ENCODE measurements at places on chromosomes 4 and X.

DNA sequence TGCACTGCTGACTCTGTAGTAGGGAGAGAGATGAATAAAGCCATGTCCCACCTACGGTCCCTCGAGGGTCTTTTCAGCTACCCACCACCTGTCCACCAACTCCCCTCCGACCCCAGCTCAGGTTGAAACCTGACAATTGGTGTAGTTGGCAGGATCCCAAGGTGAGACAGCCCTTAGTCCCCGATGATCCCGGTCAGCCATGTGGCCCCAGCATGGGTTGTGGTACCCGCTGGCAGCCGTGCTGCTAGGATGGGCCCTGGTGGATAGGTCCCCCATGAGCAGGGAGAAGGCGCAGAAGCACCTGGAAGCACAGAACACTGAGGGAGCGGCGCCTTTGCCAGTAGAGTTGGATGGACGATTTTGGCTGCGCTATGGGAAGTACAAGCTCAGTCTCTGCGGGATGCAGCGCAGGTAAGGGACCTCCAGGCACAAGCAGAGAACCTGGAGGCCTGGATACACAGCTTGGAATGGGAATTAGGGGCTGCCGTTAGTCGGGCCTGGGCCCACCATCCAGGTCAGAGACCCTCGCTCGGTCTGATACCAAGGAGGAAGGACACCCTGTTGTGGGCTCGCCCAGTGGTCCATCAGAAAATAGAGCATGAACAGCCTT lies 694.6 kb upstream of the AGA start:
- no peak for DNase-seq

DNA sequence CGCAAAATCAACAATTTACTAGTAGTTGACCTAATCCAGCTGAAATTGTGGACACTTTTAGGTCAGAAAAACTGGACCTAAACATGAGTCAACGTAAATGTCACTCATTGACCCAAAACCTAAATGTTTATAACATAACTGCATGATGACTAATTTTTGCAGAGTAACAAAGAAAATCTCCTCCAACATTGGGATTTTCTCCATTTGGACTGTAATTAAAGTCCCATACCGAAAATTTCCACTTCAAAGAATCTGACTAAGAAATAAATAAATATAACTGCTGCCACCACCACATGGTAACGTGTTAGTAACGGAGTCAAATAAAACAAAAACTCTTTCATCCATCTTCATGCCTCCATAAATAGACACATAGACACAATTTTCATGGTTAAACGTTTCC lies 1.9 kb downstream of the ADGRA3 start:
- no peak for DNase-seq

DNA sequence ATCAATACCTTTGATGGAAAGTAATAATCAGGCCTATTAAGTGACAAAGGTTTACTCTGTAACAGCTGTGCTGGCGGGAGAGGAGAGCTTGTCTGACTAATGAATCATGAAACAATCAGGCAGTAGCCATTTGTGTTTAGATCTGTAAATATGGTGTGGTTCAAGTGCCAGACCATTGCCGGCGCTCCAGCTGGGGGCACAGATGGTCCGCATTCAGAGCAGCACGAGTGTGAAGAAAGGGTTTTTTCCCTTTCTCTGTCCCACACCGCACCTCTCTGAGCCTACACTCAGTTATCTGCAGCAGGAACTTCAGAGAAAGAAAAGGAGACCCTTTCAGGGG lies 111.3 kb upstream of the PAQR3 start:
- DNase-seq: no peak

DNA sequence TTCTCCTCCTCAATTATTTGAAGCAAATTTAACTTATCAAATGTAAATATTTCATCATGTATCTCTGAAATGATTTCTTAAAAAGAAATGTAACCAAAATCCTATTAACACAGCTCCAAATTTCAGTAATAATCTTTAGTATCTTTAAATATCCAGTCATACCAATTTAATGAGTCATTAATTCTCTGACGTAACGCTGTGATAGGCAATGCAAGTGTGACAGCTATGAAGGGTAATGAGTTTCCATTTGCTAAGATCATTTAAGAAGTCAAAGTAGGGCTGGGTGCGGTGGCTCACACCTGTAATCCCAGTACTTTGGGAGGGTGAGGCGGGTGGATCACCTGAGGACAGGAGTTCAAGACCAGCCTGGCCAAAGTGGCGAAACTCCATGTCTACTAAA lies 15.6 kb downstream of the RPS3A start:
- no peak for DNase-seq

DNA sequence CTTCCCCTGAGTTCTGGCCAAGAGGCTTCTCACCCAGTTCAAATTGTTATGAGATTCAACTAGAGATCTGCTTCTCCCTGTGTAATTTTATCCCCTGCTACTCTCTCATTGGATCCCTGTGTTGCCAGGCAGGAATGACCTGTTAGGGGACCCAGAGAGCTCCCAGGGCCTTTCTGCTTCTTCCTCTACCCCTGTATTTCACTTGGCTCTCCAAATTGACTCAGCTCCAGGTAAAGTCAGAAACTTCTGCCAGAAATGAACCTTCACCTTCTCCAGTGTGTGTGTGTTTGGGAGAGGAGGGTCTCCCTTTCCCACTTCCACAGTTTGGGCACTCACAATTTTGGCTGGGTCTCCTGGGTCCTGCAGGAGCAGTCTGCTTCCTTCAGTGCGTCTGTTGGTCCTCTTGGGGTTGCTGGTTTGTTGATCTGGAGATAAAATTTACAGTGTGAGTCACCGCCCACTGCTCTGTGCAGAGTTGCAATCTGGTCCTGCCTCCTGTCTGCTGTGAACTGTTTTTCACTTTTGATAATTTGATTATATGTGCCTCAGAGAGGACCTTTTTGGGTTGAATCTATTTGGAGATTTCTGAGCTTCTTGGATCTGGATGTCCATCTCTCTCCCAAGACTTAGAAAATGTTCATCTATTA lies 112.4 kb upstream of the EDA2R start:
- no peak for DNase-seq

DNA sequence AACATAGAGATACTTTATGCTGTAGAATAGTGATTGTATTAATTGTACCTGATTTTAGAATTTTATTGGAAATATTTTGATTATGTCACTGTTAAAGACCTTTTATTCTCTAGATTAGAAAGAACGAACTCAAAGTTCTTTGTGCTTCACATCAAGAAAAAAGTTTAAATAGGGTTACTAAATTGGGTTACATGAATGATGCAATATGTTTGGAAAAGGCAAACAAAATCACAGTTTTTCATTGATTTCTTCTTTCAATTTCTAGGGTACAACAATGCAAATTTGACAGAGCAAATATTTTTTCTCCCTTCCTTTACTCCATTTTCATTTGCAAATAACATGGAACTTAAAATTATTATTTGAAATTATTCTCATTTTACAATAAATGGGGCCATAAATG lies 24.0 kb upstream of the ANKRD50 start:
- DNase-seq: no peak

DNA sequence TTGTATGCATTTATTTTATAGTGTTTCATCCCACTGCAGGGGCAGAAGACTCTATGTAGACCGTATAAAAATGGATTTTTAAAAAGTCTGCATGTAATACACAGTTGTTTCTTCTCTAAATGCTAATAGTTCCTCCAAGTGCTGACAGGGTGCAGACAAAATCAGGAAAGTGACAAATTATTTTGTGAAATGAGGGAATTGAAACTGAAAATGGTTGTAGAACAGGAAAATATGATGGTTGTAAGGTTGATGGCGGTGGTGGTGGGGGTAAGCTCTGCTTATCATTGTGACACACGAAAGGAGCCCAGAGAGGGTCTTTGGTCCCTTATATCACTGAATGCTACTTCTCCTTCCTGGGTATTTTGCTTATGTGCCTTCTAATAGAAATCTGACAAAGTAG lies 4.3 kb downstream of the IL15 start:
- no peak for DNase-seq

DNA sequence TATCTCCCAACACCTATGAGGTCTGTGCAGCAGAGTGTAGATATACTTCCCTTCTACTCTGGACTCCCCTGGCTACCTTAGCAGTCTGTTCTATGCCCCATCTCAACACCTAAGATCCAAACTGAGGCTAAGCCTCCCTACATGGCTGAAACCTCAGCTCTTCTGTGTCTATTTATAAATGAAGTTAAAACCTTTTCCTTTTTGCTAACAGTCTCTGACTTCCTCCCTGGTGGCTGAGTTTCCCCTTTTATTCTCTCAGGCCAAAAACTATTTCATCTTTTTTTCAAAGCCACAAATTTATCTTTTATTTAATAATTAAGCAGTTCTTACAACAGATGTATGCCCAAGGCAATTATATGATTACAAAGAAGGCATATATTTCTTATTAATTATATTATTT lies 111.8 kb upstream of the STIM2 start:
- no peak for DNase-seq

- DNase-seq: peak; percentile 90
Measured at GRCh38 chrX:81121513-81122363, 80.0 kb downstream of the HMGN5 start.

- DNase-seq: peak; percentile 12
Measured at GRCh38 chr4:87975466-87975865, at the start of gene SPP1. Gene SPP1, plus strand, starts transcription at chr4:87975714. Its CDS starts 1,182 bp downstream, at chr4:87976896.

GRCh38 chr4:82525307-82525911 lies 36.4 kb downstream of the TMEM150C start:
- DNase-seq: no peak

DNA sequence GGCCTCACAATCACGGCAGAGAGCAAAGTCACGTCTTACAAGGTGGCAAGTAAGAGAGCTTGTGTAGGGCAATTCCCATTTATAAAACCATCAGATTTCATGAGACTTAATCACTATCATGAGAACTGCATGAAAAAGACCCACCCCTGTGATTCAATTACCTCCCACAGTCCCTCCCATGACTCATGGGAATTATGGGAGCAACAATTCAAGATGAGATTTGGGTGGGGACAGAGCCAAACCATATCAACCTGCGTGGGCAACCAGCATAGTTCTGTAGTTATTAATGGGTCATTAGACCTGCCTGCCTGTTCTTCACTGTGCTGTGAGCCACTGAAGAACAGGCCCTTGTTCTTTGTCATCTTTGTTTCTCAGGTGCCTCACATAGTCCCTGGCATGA lies 593.7 kb upstream of the BOD1L1 start:
- DNase-seq: no peak

GRCh38 chrX:119605464-119606279 lies 552 bp downstream of the NKRF start:
- DNase-seq: peak; percentile 19

- DNase-seq: no peak
Measured at GRCh38 chr4:164828955-164829354, 48.0 kb upstream of the APELA start.
